ENCODE measurements at places on chromosomes 4 and X.

DNA sequence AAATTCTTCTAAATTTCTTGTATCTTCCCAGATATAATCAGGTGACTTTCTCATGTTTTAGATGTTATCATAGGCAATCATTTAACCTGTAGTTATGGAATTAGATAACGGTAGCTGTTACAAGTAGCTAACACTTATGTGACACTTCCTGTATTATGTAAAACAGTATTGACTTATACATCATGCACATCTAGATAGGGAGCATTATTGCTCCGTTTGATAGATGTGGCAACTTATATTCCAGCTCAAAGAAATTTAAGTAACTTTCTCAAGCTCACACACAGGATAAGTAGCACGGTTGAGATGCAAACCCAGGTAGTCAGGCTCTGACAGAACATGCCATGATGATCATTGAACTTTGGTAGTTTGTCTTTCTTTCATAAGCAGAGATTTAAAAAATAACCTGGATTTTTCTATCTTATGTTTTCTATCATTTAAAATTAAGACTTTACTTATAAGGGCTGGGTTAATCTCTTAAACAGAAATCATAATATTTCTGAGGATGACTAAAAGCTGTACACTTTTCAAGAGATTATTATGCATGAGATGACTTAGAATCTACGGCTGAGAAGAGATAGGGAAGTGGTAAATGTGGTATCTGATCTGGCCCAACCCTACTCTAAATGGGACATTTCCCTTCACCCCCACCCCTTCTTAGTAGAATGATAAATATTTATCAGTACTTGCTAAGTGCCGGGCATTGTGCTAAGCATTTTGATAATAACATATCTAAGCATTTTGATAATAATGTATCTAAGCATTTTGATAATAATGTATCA, 69.1 kb upstream of the HPGD start:
- no peak for DNase-seq

DNA sequence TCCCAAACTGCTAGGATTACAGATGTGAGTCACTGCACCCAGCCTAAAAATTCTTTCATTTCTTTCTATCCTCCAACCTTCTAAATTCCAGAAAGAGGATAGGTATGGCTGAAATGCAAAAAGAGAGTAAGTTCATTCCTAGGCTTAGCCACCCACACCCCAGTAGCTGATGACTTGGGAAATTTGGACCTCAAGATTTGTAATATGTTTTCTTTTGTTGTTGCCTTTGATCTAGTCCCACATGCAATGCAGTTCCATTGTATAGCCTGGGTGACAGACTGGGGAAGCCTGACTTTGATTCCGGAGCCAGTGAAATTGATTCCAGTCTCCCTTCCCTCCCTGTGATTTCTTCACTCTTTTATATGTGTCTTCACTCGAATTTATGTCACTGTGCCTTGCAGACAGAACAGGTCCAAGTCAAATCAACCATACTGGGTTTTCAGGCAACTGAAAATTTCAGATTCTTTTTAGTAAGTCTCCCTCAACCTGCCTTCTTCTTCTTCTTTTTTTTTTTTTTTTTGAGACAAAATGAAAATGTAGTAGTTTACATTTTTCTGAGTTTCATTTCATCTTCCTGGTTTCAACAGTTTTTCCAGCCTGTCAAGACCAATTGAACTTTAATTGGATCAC, 176.2 kb upstream of the RBPJ start:
- no peak for DNase-seq

GRCh38 chr4:177680308-177680707, 238.1 kb upstream of the AGA start:
- DNase-seq: no peak

- no peak for DNase-seq
Measured at GRCh38 chr4:27934871-27935270, 1074.2 kb downstream of the STIM2 start.

- no peak for DNase-seq
Measured at GRCh38 chr4:145107126-145107525, 9.0 kb downstream of the ABCE1 start.

DNA sequence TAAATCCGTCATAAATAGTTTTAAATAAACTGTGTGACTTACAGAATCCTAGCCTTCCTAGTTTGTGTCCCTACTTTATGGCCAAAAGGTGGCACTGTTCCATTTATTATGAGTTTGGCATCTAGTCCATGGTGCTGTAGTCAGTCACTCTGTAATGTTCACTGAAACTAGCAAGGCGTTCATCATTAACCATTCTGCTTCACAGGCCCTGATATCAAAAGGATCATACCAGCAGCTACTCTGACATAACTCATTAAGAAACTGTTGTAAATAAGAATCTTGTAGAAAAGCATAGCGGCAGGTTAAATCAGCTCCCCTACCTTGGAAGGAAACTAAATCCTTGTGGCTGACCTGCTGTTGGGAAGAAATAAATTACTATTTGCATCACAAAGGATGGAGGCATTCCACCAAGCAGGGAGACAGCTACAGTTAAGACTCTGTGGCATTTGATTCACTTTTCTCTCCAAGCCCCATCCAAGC, 919.6 kb upstream of the DIAPH2 start:
- DNase-seq: no peak

DNA sequence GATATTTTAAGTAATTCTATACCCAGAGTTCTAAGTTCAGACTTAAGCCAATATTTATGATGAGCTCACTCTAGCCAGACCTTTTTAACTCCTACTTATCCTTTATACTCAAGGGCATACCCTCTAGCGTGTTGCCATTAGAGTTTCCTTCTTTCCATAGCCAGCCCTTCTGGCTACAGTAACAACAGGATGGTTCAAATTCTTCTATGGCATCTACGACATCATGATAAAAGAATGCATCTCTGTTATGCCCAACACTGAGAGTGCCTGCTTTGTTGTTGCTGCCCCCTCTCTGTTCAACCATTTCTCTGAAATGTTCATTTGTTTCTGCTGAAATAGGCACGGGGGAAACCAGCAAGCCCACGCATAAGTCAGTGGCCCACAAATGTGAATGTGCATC, 104.5 kb downstream of the UBE2NL start:
- no peak for DNase-seq

GRCh38 chrX:74251006-74251930, 52.7 kb upstream of the ZCCHC13 start:
- DNase-seq: no peak

- DNase-seq: no peak
Measured at GRCh38 chrX:5306654-5307121, 922.0 kb downstream of the NLGN4X start.

- no peak for DNase-seq
Measured at GRCh38 chr4:151993521-151993920, 232.7 kb upstream of the GATB start.

DNA sequence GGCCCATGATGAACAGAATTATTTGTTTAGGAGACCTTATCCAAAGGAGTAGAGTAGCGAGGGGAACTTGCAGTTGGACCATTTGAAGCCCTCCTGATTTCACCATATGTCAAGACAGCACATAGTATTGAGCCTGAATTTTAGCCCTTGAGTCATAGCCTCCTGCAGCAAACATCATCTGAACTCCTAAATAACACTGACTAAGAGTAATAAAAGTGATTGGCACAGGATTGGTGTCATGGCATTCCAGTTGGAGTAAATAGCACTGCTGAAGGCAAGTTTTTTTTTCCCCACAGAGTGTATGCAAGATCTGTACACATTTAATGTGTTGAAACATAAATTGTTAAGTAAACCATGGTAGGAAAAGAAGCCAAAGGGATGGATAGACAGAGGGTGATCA, 89.0 kb downstream of the COMMD8 start:
- DNase-seq: no peak

DNA sequence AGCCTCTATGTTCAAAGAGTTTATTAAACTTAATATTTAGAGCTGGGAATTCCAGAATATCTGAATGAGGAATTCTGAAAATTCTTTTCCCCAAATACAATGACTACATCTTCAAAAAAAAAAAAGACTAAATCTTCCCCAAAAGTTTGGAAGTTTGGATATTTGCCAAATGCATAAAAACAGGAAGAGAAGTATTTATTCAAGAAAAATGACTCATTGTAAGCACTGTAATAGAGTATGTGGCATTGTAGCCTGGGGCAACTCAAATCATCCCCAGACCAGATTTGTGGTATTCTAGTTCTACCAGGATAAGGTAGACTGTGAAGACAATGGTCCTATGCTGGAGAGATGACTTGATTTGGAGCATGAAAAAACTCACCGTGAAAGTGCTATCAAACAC, 78.5 kb upstream of the PDHA2 start:
- DNase-seq: no peak

- no peak for DNase-seq
Measured at GRCh38 chr4:39504538-39504937, 22.7 kb downstream of the UGDH start.

- DNase-seq: peak; percentile 4
Measured at GRCh38 chr4:83285055-83285407, 433 bp upstream of the COQ2 start.

DNA sequence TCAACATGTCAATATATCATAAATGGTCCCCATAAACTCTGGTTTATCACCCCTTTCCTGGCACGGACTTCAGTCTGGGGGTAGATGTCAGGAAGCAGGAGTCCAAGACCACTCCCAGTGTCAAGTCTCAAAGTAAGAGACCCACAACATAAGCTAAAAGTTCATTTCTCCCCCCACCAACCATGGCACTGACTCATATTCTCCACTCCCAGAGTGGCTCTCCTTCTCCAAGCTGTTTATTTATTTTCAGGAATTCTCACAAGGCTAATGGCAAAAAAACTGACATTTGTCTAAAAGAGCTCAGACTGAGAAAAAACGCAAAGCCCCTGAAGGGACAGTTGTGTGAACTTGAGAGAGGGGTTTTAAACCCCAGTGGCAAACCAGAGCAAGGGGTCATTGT, 217.0 kb downstream of the RAB28 start:
- DNase-seq: no peak

GRCh38 chrX:109441266-109441665, 40.6 kb downstream of the GUCY2F start:
- DNase-seq: no peak

DNA sequence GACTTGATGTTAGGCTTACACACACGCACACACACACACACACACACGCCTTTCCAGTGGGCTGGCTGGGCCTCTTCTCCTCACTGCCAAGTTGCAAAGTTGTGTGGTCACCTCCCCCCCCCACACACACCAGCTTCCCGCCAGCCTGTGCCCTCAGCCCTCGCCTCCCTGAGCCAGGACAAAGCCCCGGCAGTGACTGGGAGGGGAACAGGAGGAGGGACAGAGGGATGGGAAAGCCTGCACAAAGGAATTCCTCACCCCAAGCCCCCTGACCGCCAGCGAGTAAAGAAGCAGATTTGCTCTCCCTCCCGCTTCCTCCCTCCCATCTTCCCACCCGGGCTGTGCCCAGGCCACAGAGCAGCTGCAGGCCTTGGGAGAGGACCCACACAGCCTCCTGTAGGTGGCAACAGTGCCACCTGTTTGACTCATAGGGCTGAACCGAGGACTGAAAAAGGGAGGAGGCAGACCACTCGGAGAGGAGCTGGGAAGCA, at the start of gene GDPD2:
Gene GDPD2, plus strand, starts transcription at position 464 of the 491 bp plus-strand sequence. CDS start 1,671 bp downstream, outside the sequence.
- peak; percentile 21 for DNase-seq

DNA sequence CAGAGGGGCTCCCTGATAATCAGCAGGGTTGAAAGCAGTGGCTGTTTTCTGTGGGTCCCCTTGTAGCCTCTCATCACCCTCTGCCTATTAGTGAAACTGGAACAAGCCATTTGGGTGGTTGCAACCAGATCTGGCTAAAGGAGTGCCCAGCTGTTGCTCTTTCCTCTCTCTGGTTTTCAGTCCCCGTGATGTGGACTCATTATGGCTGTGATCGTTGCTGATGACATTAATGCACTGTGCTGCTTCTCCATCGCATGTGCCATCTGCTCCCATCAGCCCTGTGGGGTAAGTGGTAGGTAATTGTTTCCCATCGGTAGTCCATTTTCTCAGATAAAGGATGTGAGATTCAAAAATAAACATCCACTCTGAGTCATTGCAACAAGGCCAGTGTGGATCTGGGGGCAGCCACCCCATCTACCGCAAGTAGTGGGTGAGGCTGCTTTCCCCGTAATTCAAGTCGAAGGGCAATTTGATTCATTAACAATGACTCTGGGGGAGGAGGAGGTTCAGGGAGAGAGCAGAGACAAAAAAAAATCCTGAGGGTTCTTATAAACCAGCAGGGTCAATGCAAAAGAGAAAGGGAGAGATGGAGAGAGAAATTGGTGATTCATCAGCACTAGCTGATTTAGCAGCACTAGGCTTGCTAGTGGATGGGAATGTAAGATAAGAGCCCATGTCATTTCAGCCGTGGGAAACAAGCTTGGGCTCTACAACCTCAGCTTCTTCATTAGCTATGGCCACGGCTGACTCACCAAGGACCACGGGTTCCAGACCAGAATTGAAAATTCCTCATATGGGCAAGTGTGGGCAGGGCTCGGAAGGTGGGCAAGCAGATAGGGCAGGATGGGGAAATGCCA, 357.8 kb downstream of the MID1IP1 start:
- DNase-seq: peak; percentile 79

DNA sequence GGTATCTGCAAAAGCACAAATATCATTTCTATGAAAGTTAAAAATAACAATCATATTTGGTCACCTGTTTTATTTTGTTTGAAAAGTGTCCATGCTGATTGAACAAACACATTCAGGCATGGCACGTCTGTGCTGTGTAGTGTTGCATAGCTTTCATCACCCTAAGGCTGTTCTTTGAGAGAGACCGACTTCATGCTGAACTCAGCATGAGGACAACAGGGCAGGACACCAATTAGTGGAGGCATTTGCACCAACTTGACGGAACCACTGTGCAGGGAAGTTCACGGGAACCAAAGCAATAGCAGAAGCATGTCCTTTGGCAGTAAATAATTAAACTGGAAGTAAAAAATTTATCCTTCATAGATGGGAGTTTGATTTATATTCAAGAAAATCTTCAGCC, 158.4 kb upstream of the SLC7A11 start:
- DNase-seq: no peak

DNA sequence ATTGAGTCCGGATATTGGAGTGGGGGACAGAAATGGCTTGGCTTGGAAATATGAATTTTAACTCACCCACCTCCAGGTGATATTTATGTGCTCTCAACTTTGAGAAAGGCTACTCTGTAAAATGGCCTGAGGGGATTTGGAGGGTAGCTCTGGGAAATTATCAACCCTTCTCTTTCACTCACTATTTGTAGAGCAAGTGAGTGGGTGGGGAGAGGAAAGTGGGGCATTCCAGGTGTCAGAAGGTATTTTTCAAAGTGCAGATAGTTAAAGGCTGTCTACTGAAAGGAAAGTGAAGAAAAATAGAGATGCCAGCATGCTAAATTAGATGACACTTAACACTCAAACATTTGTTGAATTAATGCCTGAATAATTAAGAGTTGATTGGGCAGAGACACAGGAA, 44.1 kb downstream of the TMEM164 start:
- DNase-seq: no peak
